ENCODE measurements at places on chromosomes 7 and 10. TPM values are rescaled to one million over a fixed set of nuclear protein-coding genes. Genes with fewer than 3 reads are reported as not detected.

DNA sequence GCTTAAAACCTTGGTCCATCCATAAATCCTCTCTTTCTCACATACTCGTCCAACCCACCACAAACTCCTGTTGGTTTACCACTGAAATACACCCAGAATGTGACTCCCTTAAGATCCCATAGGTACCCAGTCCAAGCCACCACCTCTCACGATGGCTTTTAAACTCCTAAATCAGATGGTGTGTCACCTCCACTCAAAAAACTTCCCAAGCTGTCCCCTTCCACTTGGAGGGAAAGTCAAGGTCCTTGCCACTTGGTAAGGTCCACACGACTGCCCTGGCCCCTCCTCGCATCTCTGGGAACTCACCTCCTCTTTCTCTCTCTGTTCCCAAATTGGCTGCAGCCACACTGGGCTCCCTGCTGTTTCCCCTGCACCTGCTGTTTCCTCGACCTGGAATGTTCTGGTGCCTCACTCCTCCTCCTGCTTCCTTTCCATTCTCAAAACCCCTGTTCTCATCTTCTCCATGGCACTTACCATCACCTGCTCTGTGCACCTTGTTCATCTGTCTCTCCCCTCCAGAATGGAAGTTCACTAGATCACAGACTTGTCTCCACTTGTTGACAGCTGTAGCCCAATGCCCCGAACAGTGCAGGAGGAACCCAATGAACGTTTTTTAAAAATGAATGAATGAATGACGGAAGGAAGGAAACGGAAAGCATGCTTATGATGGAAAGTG lies 23.0 kb downstream of the ZFAND2A start:
- H3K4me3 ChIP-seq, result peak overlapping the region; percentile 76
- no peak for DNase-seq
- no peaks in the 10 kb centered on the region for H3K27me3 ChIP-seq
- peaks cover 19% of the 10 kb centered on the region for H3K4me1 ChIP-seq
- H3K27ac ChIP-seq, result peak overlapping the region; percentile 2

GRCh38 chr7:20383351-20383750 lies 52.7 kb downstream of the ITGB8 start:
- H3K4me1 ChIP-seq, result no peaks in the 10 kb centered on the region
- no peaks in the 10 kb centered on the region for H3K36me3 ChIP-seq
- H3K27ac ChIP-seq, result no peak overlapping the region
- no peaks in the 10 kb centered on the region for H3K27me3 ChIP-seq
- no peak overlapping the region for H3K4me3 ChIP-seq

- no peak overlapping the region for H3K27ac ChIP-seq
- no peak for DNase-seq
- H3K4me1 ChIP-seq, result no peaks in the 10 kb centered on the region
- no peaks in the 10 kb centered on the region for H3K27me3 ChIP-seq
These were observed 47.1 kb downstream of the MAGI2 start for GRCh38 chr7:79406371-79406770.

DNA sequence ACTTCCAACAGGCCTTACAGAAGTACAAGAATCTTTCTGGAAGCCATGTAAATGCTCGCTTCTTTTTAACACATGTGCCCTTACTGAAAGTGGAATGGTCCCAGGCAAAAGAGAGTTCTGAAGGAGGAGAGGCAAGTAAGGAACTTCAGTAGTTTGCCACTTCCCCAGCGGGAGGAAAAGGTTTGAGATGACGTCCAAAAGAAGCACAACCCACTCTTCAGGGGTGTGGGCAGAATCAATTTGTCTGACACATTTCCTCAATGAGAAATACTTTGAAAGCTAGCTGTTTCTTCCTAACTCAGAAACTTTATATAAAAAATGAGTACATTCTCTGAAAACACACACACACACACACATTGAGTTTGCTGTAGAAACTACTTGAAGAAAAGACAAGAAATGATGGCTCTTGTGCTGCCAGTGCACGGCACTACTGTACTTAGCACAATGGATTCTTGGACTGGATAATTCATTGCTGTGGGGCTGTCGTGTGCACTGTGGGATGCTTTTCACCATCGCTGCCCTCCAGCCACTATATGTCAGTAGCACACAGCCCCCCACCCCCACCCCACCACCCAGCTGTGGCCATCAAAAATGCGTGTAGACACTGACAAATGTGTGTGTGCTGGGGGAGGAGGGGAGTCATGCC lies 183.0 kb downstream of the SRPK2 start:
- no peaks in the 10 kb centered on the region for H3K27me3 ChIP-seq
- H3K36me3 ChIP-seq, result peaks cover 23% of the 10 kb centered on the region
- H3K27ac ChIP-seq, result peak overlapping the region; percentile 85
- DNase-seq, result peak; percentile 67
- H3K4me3 ChIP-seq, result peak overlapping the region; percentile 45
- peaks cover 53% of the 10 kb centered on the region for H3K4me1 ChIP-seq

- no peaks in the 10 kb centered on the region for H3K36me3 ChIP-seq
- DNase-seq, result peak; percentile 47
- no peaks in the 10 kb centered on the region for H3K27me3 ChIP-seq
These were observed 91.6 kb upstream of the IKZF1 start for GRCh38 chr7:50212666-50213621.

- peaks cover 24% of the 10 kb centered on the region for H3K4me1 ChIP-seq
- no peaks in the 10 kb centered on the region for H3K36me3 ChIP-seq
- peaks cover 61% of the 10 kb centered on the region for H3K27me3 ChIP-seq
- no peak for DNase-seq
- no peak overlapping the region for H3K27ac ChIP-seq
- H3K4me3 ChIP-seq, result no peak overlapping the region
These were observed 2.7 kb downstream of the NKX1-2 start for GRCh38 chr10:124446830-124447750.

Gene ENO4
- not detected for total RNA-seq

DNA sequence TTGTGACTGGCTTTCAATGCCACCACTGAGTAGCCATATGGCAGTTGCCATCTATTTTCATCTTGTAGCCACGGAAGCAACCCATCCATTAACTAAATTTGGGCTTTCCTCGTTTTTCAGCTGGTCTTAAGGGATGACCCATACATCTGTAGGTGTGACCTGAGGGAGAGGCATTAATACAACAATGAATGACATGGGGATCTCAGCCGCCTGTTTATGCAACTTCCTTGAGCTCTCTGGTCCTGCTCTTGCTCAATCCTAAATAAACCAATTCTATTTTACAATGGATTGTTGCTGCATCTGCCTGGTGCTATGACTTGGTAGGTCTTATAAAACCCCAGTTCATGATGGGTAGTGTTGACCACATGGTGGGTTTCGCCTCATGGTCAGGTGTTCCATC lies 21.9 kb upstream of the ADAM22 start:
- H3K4me1 ChIP-seq, result no peaks in the 10 kb centered on the region
- H3K27me3 ChIP-seq, result no peaks in the 10 kb centered on the region
- no peak overlapping the region for H3K27ac ChIP-seq
- H3K36me3 ChIP-seq, result peaks cover 8% of the 10 kb centered on the region

- H3K4me1 ChIP-seq, result no peaks in the 10 kb centered on the region
- no peaks in the 10 kb centered on the region for H3K36me3 ChIP-seq
- H3K27ac ChIP-seq, result no peak overlapping the region
- no peaks in the 10 kb centered on the region for H3K27me3 ChIP-seq
- no peak overlapping the region for H3K4me3 ChIP-seq
These were observed 160.9 kb upstream of the GDF10 start for GRCh38 chr10:47139121-47139520.

DNA sequence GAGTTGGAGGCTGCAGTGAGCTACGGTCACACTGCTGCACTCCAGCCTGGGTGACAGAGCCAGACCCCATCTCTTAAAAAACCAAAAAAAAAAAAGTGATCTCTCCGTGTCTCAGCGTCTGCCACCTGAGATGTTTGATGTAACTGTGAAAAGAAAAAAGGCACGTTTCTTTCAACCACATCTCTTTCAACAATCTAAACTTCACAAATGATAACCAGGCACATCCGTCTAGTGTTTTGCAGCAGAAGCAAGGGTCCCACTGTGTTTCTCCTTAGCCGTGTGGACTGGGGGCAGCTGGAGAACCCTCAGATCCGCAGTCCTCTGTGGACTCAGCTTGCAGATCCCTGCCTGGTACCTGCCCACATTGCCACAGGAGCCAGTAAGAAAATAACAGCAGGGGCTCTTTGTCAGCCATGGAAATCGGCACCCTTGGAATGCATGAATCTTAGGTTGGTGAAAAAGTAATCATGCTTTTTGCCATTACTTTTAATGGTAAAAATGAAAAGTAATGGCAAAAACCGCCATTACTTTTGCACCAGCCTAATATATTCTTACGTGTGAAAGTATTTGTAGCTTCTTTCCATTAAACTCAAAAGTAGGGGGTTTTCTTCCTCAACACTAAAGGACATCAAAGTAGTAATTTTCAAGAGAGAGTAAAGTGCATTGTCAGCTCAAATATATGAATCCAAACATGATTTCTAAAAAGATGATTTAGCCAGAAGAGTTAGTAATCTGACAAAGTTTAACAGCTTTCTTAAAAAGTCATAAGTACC lies 276.5 kb downstream of the CCDC3 start:
- H3K36me3 ChIP-seq, result no peaks in the 10 kb centered on the region
- no peak for DNase-seq
- no peak overlapping the region for H3K4me3 ChIP-seq
- H3K4me1 ChIP-seq, result peaks cover 32% of the 10 kb centered on the region
- no peaks in the 10 kb centered on the region for H3K27me3 ChIP-seq
- no peak overlapping the region for H3K27ac ChIP-seq

GRCh38 chr7:135879233-135879632 lies 97.9 kb downstream of the MTPN start:
- no peak overlapping the region for H3K4me3 ChIP-seq
- H3K4me1 ChIP-seq, result no peaks in the 10 kb centered on the region
- H3K27me3 ChIP-seq, result peaks cover 6% of the 10 kb centered on the region
- no peak overlapping the region for H3K27ac ChIP-seq
- H3K36me3 ChIP-seq, result no peaks in the 10 kb centered on the region

- no peak overlapping the region for H3K27ac ChIP-seq
- no peaks in the 10 kb centered on the region for H3K4me1 ChIP-seq
- H3K4me3 ChIP-seq, result no peak overlapping the region
These were observed 43.8 kb downstream of the PTPN12 start for GRCh38 chr7:77580762-77581350.

DNA sequence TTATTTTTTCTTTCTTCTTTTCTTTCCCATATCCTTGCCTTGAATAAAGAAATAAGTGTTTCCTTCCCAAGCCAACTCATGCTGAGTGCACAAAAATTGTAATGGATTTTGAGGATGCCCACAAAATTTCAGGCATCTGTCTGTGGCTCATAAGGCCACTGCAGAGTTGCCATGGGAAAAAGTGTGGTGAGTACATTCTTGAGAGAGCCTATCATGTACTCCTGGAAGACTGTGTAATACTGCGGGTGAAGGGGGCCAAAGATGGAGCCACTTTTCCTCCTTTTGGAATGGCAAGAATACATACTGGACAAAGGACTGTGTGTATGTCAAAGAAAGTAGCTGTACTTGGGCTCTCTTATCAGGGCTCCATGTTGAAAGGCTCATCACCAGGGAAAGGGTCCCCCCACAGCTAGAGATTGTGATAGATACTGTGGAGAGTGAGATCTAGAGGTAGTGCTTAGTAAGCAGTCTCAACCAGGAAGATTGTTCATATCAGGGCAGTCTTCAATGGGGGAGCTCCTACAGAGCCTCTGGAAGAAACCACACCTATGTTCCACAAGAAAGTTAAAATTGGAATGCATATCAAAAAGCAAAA lies 341.6 kb upstream of the KCND2 start:
- DNase-seq, result no peak
- no peak overlapping the region for H3K4me3 ChIP-seq
- H3K27me3 ChIP-seq, result no peaks in the 10 kb centered on the region
- no peaks in the 10 kb centered on the region for H3K4me1 ChIP-seq
- no peak overlapping the region for H3K27ac ChIP-seq

GRCh38 chr10:102660888-102661657 lies 16.8 kb downstream of the TRIM8 start:
- H3K36me3 ChIP-seq, result peaks cover 16% of the 10 kb centered on the region
- DNase-seq, result peak; percentile 88
- H3K4me3 ChIP-seq, result peak overlapping the region; percentile 62
- no peaks in the 10 kb centered on the region for H3K27me3 ChIP-seq

Gene BEND7
- not detected for total RNA-seq

Gene SPDYE16
- total RNA-seq, result 0.19 TPM

Gene GBX1
- not detected for total RNA-seq

Gene GIMAP5
- total RNA-seq, result 48.3 TPM

GRCh38 chr7:53358269-53358668 lies 322.8 kb downstream of the POM121L12 start:
- no peak overlapping the region for H3K4me3 ChIP-seq
- H3K27ac ChIP-seq, result no peak overlapping the region
- no peaks in the 10 kb centered on the region for H3K36me3 ChIP-seq
- H3K4me1 ChIP-seq, result no peaks in the 10 kb centered on the region

GRCh38 chr10:72204296-72204695 lies 11.5 kb upstream of the ANAPC16 start:
- H3K27me3 ChIP-seq, result no peaks in the 10 kb centered on the region
- H3K36me3 ChIP-seq, result peaks cover 28% of the 10 kb centered on the region
- H3K4me3 ChIP-seq, result no peak overlapping the region
- peaks cover 9% of the 10 kb centered on the region for H3K4me1 ChIP-seq
- H3K27ac ChIP-seq, result no peak overlapping the region
- no peak for DNase-seq

Gene FRMD4A
- 1.7 TPM for total RNA-seq

Gene MINDY4
- 1.6 TPM for total RNA-seq

Gene RARRES2
- total RNA-seq, result not detected

Gene GPRIN2
- not detected for total RNA-seq

Gene ATG9B
- 4.6 TPM for total RNA-seq

DNA sequence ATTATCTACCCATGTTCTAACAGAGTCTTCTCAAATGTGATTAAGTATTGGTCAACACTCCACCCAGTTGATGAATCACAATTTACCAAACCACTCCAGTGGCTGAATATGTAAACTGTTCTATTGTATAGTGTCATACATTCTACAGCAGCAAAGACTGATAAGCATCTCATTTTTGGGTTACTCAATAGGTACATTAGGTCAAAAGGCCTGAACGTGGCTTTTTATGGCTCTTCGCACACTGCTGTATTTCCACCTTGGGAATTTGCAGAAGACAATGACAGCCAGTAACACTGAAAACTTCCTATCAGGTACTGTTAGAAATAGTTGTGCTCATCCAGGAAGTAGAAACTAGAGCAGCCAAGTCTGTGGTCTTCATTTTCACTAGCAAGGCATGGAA lies 166.9 kb downstream of the GLI3 start:
- DNase-seq, result no peak
- H3K27me3 ChIP-seq, result peaks cover 1% of the 10 kb centered on the region
- no peaks in the 10 kb centered on the region for H3K4me1 ChIP-seq

- H3K27me3 ChIP-seq, result peaks cover 11% of the 10 kb centered on the region
- H3K4me1 ChIP-seq, result no peaks in the 10 kb centered on the region
- H3K27ac ChIP-seq, result no peak overlapping the region
These were observed 19.1 kb downstream of the GRM8 start for GRCh38 chr7:127233630-127234029.

DNA sequence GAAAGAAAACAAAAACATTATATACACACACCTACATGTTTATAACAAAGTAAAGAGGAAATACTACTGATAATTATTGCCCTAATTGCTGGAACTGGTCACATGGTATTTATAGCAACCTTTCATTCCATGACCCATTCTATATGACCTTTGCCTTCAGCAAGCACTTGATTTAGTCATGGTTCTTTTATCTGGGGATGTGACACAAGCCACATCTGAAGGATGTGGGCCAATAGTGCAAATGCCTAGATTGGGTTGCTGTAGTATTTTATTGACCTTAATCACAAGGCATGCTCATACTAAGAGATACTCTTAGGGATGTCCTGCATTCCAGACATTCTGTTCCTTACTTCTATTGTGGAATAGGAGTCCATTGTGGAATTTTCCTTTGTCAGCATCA lies 723.5 kb upstream of the POM121L12 start:
- no peaks in the 10 kb centered on the region for H3K27me3 ChIP-seq
- no peak overlapping the region for H3K4me3 ChIP-seq
- no peak for DNase-seq
- no peaks in the 10 kb centered on the region for H3K4me1 ChIP-seq
- no peaks in the 10 kb centered on the region for H3K36me3 ChIP-seq

- DNase-seq, result no peak
- no peak overlapping the region for H3K4me3 ChIP-seq
- H3K27me3 ChIP-seq, result no peaks in the 10 kb centered on the region
- peaks cover 2% of the 10 kb centered on the region for H3K4me1 ChIP-seq
These were observed 21.4 kb downstream of the LAT2 start for GRCh38 chr7:74231232-74231590.
